CD4-positive, alpha-beta memory T cell (primary cell): ENCODE measurements at places on chromosomes 11 and 22. TPM values are rescaled to one million over a fixed set of nuclear protein-coding genes. Genes with fewer than 3 reads are reported as not detected.

GRCh38 chr11:82999232-82999631 lies 72.5 kb downstream of the RAB30 start:
- no peak overlapping the region for H3K27ac ChIP-seq
- H3K4me1 ChIP-seq, result peaks cover 19% of the 10 kb centered on the region
- no peak for DNase-seq
- H3K27me3 ChIP-seq, result no peaks in the 10 kb centered on the region
- H3K4me3 ChIP-seq, result no peak overlapping the region

GRCh38 chr22:46848197-46848596 lies 85.7 kb downstream of the TBC1D22A start:
- H3K27me3 ChIP-seq, result no peaks in the 10 kb centered on the region

The LRRC75B gene
- 0.19 TPM for total RNA-seq

The PARVG gene
- total RNA-seq, result 194 TPM

- peaks cover 14% of the 10 kb centered on the region for H3K4me1 ChIP-seq
- no peak for DNase-seq
- H3K4me3 ChIP-seq, result no peak overlapping the region
- no peak overlapping the region for H3K27ac ChIP-seq
- no peaks in the 10 kb centered on the region for H3K27me3 ChIP-seq
These were observed 16.7 kb upstream of the TXNRD2 start for GRCh38 chr22:19958083-19959042.

- H3K4me1 ChIP-seq, result no peaks in the 10 kb centered on the region
- no peaks in the 10 kb centered on the region for H3K27me3 ChIP-seq
- DNase-seq, result no peak
These were observed 14.8 kb downstream of the TMEM216 start for GRCh38 chr11:61406991-61407728.

GRCh38 chr11:92511522-92512203 lies 287.0 kb downstream of the FAT3 start:
- no peaks in the 10 kb centered on the region for H3K27me3 ChIP-seq
- no peaks in the 10 kb centered on the region for H3K4me1 ChIP-seq
- no peaks in the 10 kb centered on the region for H3K36me3 ChIP-seq
- DNase-seq, result no peak

The SLC16A8 gene
- total RNA-seq, result not detected

GRCh38 chr11:18768472-18768901 lies 23.1 kb downstream of the PTPN5 start:
- DNase-seq, result no peak
- H3K36me3 ChIP-seq, result no peaks in the 10 kb centered on the region
- no peak overlapping the region for H3K27ac ChIP-seq
- no peaks in the 10 kb centered on the region for H3K27me3 ChIP-seq
- no peak overlapping the region for H3K4me3 ChIP-seq
- H3K4me1 ChIP-seq, result peaks cover 5% of the 10 kb centered on the region

DNA sequence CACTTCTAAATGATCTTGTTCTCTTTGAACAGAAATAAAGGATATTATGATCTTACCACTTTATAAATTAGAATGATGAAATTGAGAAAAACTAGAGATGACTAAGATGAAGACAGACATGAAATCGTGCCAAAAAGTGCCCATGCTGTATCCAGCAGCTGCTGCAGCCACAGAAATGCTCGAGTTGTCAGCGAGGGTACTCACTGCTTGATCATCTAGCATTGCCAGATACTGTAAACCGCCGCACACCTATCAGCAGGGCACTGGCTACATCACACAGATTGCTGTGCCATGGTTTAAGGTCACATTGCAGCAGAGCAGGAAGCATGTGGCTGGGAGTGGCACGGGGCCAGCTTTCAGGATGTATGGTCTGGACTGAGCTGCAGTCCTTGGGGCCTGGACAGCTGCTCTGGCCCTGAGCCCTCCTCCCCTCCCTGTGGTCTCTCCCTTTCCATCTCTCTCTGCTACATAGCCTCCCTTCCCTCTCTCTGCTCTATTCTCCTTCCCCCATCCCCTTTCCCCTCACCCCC lies 51.0 kb upstream of the SEPTIN5 start:
- H3K36me3 ChIP-seq, result no peaks in the 10 kb centered on the region
- H3K4me3 ChIP-seq, result no peak overlapping the region
- no peak for DNase-seq
- H3K27ac ChIP-seq, result no peak overlapping the region
- no peaks in the 10 kb centered on the region for H3K27me3 ChIP-seq

DNA sequence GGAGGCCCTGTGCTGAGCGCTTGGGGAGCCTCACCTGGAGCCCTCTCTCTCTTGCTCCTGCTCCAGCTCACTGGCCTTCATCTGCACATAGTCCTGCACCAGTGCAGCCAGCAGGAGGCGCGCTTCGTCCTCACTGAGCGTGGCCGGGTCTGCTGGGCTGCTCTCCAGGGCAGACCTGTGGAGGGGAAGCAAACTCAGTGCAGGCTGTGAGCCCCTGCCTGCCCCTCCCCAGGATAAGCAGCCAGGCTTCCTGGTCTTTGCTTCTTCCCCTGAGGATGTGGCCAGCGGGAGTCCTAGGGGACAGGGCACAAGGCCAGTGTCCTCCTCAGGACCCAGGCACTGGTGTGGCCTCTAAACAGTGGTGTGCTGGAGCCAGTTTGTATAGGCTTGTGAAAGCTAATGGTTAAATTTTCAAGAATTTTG lies 2.2 kb downstream of the CALCA start:
- H3K4me3 ChIP-seq, result no peak overlapping the region
- DNase-seq, result peak; percentile 7
- H3K27me3 ChIP-seq, result peaks cover 34% of the 10 kb centered on the region

GRCh38 chr11:131037873-131038272 lies 121.6 kb upstream of the SNX19 start:
- no peaks in the 10 kb centered on the region for H3K27me3 ChIP-seq
- H3K4me1 ChIP-seq, result no peaks in the 10 kb centered on the region
- no peak for DNase-seq
- no peaks in the 10 kb centered on the region for H3K36me3 ChIP-seq
- H3K4me3 ChIP-seq, result no peak overlapping the region

DNA sequence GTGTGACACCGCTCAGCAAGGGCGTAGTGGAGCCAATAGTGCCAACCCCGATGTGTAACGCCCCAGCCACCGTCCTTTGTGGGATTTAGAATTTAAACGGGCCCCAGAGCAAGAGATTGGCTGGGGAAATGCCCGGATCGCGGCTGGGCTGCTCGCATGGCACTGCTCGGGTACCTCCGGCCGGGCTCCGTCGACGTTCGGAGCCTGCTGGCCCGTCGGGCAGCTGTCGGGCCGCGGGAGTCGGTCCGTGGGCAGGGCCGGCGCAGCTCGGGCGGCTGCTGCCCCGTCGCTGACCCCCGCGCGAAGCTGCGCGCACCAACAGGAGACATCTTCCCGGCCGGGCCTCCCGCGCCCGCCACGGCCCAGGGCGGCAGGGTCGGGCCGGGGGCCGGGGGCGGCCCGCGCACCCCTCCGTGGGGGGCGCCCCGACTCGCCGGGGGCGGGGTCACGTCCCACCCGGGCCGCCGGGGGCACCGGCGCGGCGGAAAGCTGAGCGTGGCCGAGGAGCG lies 1.3 kb upstream of the KDM2A start:
- no peaks in the 10 kb centered on the region for H3K27me3 ChIP-seq
- H3K36me3 ChIP-seq, result no peaks in the 10 kb centered on the region
- peak; percentile 62 for DNase-seq
- no peak overlapping the region for H3K4me3 ChIP-seq

DNA sequence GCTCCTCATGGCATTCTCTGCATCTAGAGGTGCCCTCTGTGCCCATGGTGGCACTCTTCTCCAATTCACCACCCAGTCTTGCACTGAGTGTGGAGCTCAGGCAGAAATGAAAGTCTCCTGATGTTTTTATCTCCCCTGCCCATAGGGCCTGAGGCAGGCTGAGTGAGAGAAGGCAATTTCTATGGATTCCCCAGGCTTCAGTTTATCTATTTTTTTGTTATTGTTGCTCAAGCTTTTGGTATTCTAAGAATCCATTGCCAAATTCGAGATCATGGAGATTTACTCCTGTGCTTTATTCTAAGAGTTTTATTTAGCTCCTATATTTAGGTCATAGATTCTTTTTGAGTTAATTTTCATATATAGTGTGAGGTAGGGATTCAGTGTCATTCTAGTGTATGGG lies 40.7 kb downstream of the TSPAN18 start:
- H3K4me1 ChIP-seq, result no peaks in the 10 kb centered on the region
- DNase-seq, result no peak
- no peak overlapping the region for H3K4me3 ChIP-seq

- no peaks in the 10 kb centered on the region for H3K27me3 ChIP-seq
- peak; percentile 47 for DNase-seq
- no peaks in the 10 kb centered on the region for H3K4me1 ChIP-seq
- H3K4me3 ChIP-seq, result no peak overlapping the region
- no peaks in the 10 kb centered on the region for H3K36me3 ChIP-seq
These were observed 21.7 kb downstream of the TMPRSS13 start for GRCh38 chr11:117907276-117908108.

The CD81 gene
- 118 TPM for total RNA-seq

The ENTHD1 gene
- 0.47 TPM for total RNA-seq

- H3K36me3 ChIP-seq, result no peaks in the 10 kb centered on the region
- peak overlapping the region; percentile 20 for H3K27ac ChIP-seq
- peaks cover 85% of the 10 kb centered on the region for H3K4me1 ChIP-seq
- H3K27me3 ChIP-seq, result no peaks in the 10 kb centered on the region
- H3K4me3 ChIP-seq, result no peak overlapping the region
These were observed 56.6 kb downstream of the FAM83F start for GRCh38 chr22:40051322-40051721.

GRCh38 chr22:32339190-32340012 lies 18.3 kb upstream of the RFPL3 start:
- no peaks in the 10 kb centered on the region for H3K36me3 ChIP-seq
- H3K27ac ChIP-seq, result no peak overlapping the region
- no peak overlapping the region for H3K4me3 ChIP-seq
- peaks cover 9% of the 10 kb centered on the region for H3K27me3 ChIP-seq
- no peaks in the 10 kb centered on the region for H3K4me1 ChIP-seq

DNA sequence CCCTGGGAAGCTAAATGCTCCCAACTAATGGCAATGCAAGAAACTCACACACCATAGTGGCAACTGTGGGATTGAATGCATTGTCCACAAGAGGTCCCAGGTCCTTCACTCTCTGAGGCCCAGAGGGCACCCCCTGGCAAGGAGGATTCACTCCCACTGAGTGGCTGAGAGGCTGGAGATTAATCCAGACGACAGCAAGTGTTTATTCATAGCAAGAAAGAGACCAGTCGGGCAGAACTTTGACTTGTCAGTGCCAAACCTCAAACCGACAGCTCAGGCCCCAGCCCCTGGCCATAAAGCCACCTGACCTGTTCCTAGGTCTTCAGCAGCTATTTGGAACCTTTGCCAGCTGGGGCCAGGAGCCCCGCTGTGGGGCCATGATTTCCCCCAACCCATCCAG lies 54.5 kb upstream of the MPEG1 start:
- H3K36me3 ChIP-seq, result no peaks in the 10 kb centered on the region
- H3K4me3 ChIP-seq, result no peak overlapping the region
- H3K4me1 ChIP-seq, result no peaks in the 10 kb centered on the region
- no peaks in the 10 kb centered on the region for H3K27me3 ChIP-seq
- DNase-seq, result no peak

The PGA5 gene
- not detected for total RNA-seq

GRCh38 chr11:63775191-63775590 lies 6.6 kb upstream of the ZFTA start:
- H3K4me3 ChIP-seq, result no peak overlapping the region
- peaks cover under 1% of the 10 kb centered on the region for H3K27me3 ChIP-seq
- no peaks in the 10 kb centered on the region for H3K36me3 ChIP-seq
- DNase-seq, result no peak
- no peaks in the 10 kb centered on the region for H3K4me1 ChIP-seq

DNA sequence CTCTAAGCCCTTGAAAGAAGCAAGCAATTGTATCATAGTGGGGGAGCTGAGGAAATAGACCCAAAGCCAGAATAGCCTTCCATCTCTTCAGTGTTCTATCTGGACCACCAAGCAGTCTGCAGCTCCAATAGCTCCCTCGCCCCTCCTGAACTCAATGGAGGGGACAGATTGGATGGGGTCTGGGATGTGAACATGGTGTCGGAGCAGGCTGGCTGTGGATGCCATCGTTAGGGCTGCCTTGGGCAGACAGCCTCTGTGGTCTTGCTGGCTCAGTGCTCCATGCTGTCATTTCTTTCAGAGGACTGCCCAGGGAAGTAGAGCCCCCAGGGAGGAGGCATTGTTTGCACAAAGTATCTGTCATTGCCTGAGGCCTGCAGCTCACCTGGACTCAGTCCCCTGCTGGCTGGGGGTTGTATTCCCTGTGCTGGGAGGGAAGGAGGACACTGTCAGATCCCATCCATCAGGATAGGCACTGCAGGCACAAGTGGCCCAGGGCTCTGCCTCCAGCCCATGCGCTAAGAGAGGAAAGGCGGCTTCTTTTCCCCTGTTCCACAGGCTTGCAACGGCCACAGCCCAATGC lies 537.7 kb downstream of the BUD13 start:
- no peaks in the 10 kb centered on the region for H3K27me3 ChIP-seq
- H3K4me3 ChIP-seq, result no peak overlapping the region
- no peak for DNase-seq
- no peak overlapping the region for H3K27ac ChIP-seq
- H3K4me1 ChIP-seq, result no peaks in the 10 kb centered on the region
- no peaks in the 10 kb centered on the region for H3K36me3 ChIP-seq

DNA sequence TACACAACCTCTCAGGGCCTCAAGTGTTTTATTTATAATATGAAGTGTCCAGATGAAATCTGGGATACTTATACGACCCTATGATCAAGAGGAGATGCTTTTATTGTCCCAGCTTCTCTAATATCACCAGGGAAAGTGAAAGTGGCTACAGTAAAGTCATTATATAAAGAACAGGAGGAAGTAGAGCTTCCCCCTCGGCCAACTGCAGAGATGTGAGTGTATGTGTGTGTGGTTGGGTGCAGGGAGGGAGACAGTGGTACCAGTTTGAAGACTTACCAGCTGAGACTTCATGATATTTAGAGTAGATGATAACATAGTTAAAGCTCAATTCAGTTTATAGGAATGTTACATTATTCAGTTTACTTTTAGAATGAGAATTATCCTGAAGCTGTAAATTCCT lies 373.6 kb upstream of the DDI1 start:
- no peaks in the 10 kb centered on the region for H3K4me1 ChIP-seq
- H3K36me3 ChIP-seq, result no peaks in the 10 kb centered on the region
- no peak overlapping the region for H3K4me3 ChIP-seq

DNA sequence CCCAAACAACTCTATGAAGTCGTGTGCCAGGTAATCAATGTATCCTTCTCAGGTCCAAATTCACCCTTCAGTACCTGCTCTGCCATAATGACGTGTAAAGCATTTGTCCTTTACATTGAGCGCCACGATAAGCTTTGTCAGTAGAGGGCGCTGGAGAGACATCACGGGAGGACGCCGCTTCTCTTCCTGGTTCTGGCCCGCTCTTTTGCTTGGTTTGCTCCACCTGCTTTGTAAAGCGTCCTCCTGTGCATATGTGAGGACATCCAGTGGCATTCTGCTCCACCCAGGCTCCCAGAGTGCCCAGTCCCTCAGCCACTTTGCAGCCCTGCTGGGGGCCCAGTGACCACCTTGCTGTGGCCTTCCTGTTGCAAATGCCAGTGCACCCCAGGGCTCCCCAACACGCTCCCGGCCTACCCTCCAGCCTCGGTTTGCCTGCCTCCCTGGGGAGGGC lies 61.1 kb downstream of the WT1 start:
- no peak overlapping the region for H3K4me3 ChIP-seq
- no peaks in the 10 kb centered on the region for H3K36me3 ChIP-seq
- H3K27me3 ChIP-seq, result no peaks in the 10 kb centered on the region
- no peak for DNase-seq
- no peak overlapping the region for H3K27ac ChIP-seq
